ENCODE measurements at places on chromosomes 5 and 9. TPM values are rescaled to one million over a fixed set of nuclear protein-coding genes. Genes with fewer than 3 reads are reported as not detected.

- no peak for DNase-seq
Observed at GRCh38 chr5:6484899-6485298, 36.2 kb downstream of the UBE2QL1 start.

DNA sequence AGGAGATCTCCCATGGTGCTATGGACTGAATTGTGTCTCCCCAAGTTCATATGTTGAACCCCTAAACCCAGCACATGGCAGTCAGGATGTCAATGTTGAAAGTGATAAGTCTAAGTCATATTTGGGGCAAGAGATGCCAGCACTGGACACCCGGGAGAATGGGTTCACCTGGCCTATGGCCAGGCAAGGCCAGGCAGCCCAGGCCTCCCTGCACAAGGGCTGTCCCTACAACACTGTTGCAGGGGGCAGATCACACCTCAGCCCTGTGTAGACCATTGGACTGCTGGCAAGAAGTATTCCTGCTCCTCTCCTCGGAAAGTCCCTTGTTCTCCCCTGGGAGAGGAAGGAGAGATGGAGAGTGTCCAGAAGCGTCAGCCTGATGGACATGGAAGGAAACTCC is 240.5 kb downstream of the GADD45G start:
- no peak for DNase-seq

- DNase-seq, result peak; percentile 33
Observed at GRCh38 chr5:80239680-80240367, 16.0 kb downstream of the SERINC5 start.

- DNase-seq, result peak; percentile 84
Observed at GRCh38 chr5:119537704-119538103, 85.4 kb downstream of the HSD17B4 start.

DNA sequence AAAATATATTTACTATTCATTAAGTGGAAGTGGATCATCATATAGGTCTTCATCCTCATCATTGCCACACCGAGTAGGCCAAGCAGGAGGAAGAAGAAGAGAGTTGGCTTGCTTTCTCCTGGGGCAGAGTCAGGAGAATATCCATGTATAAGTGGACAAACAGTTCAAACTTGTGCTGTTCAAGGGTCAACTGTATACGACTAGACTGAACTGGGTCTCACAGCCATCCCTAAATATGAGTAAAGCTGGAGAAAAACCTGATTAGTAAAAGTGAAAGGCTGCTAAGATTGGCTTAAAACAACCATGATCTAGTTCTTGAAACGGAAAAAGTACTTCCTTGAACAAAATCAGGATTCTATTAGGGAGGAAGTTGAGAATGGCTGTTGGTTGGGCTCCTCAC is 276.7 kb upstream of the ADRA1B start:
- no peak for DNase-seq

DNA sequence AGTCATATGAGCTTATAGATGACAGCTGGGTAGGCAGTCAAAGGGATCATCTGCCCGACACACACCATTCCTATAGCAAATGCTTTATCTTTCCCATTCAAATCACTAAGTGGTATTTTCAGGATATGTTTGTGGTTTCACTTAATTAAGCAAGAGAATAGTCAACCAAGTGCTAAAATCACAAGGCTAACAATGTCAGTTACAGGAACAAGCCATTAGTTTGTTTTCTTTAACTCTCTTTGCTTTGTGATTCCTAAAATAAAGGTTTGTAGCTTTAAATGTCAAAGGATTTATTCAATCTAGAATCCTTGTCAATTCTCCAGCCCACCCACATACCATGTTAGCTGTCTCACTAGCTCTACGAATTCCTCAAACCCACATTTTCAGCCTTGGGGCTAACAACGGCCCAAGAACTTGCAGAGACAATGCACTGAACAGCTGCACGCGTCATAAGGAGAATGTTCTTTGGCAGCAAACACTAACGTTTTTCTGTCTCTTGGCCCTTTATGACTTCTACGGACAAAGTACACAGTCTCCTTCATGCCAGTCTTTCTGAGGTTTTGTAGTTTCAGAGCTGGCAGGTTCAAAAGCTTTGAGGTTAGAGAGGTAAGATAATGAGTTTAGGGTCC is 56.6 kb downstream of the ELAVL2 start:
- DNase-seq, result peak; percentile 93

DNA sequence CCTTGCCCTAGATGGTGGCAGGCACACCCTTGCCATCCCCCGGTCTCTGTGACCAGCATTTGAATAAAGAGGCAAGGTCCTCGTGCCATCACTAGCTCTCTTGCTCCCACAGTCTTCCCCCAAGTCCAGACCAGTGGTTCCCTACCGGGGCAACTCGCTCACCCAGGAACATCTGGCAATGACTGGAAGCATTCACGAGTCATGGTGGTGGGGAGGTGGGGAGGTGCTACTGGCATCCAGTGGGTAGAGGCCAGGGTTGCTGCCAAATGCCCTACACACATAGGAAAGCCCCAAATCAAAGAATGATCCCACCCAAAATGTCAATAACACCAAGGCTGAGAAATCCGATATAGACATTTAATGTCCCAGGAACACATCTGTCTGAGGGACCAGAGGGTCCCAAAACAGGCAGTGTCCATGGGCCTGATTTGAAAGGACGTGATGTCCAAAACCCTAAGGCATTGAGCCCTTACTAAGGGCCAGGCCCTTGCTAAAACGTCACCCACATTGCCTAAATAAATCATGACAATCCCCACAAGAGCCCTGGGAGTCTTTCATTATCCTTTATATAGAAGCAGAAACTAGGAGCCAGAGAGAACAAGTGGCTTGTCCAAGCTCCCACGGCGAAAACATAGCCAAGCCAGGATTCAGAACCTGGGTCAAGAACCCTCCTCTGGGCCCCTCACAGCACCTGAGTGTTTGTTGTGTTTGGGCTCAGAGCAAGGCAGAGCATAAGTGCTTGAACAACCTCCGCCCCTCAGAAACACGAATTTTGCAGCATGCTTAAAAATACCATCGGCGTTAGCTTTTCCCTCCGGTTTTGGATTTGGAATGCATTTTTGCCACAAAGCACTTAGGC is 119.3 kb upstream of the WWC1 start:
- DNase-seq, result no peak

DNA sequence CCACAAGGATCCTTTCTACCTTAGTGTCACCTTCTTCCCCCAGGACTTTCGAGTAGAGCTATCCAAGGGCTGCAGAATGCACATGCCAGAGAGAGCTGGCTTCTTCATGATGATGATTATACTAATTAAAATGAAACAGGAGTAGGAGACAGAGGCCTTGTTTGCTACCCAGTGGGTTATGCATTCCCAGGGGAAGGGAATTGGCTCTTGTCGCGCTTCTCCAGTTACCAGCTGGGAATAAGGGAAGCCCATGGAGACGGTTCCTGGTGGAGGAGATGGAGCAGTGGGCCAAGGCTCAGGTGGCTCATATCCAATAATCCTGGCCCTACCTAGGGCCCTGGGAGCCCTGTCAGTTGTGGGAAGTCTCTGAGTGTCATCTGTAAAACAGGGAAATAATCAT is 65.1 kb downstream of the WWC1 start:
- no peak for DNase-seq

The SGCD gene
- total RNA-seq, result 0.15 TPM

The GFI1B gene
- total RNA-seq, result not detected
